ENCODE measurements at places on chromosomes 1 and 21. TPM values are rescaled to one million over a fixed set of nuclear protein-coding genes. Genes with fewer than 3 reads are reported as not detected.

The NBPF9 gene
- 52.5 TPM for total RNA-seq

The GNAT2 gene
- not detected for total RNA-seq

DNA sequence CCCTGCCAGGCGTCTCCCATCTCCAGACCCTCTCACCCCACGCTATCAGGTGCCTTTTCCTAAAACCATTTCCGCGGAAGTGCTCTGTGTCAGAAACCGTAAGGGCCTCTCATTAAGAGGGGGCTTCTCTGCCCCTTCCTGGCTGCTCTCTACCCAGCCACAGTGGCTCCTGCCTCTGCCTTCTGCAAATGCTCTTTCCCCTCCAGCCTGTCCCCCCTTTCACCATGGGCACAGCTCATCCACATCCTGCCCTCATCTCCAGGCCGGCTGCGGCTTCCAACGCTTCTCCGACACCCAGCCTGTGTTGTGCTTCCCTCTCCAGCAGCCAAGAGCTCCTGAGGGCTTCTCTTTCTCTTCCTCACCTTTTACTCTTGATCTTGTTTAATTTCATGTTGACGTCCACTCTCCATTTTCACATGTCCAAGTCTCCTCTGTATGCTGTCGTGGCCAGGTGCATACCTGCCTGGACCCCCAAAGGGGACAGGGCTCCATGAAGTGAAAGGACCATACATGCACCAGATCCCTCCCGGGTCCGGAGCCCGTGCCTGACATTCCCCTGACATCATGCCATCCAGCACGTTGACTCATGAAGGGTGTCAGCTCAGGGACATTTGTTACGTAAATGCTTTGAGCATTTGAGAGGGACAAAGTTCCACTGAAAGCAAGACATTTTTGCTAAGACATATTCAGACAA is 306.5 kb downstream of the AJAP1 start:
- H3K27me3 ChIP-seq = peaks cover 7% of the 10 kb centered on the region
- H3K4me3 ChIP-seq = no peak overlapping the region
- DNase-seq = no peak
- H3K36me3 ChIP-seq = no peaks in the 10 kb centered on the region

The MYOG gene
- not detected for total RNA-seq

The CRP gene
- not detected for total RNA-seq

DNA sequence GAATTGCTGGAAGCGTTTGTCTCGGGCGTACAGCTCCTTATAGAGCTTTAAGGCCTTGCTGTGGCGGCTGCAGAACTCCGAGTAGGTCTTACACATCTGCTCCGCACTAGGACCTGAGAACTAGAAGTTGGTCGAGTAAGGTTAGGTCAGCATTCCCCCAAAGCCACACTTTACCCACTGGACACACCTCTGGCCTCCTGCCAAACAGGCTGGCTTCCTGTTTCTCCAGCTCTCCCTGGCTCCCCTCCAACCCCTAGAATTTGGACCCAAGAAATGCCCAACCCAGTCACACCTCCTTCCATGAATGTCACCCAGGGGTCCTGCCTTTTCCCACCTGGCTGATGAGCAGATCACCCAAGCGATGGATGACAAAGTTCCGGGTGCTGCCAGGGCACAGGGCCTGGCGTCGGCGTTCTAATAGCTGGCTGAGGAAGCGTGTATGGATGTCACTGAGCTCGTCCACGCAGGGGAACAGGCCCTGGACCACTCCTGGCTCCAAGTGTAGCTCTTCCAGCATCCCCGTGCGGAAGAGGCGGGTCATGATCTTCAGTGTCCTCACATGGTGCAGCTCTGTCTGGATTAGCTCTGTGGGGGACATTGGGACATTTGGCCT is 15.6 kb downstream of the ARHGEF2 start:
- H3K4me1 ChIP-seq = peaks cover 21% of the 10 kb centered on the region
- peak; percentile 26 for DNase-seq
- no peaks in the 10 kb centered on the region for H3K27me3 ChIP-seq
- peaks cover 6% of the 10 kb centered on the region for H3K36me3 ChIP-seq

The DYRK3 gene
- 0.34 TPM for total RNA-seq

DNA sequence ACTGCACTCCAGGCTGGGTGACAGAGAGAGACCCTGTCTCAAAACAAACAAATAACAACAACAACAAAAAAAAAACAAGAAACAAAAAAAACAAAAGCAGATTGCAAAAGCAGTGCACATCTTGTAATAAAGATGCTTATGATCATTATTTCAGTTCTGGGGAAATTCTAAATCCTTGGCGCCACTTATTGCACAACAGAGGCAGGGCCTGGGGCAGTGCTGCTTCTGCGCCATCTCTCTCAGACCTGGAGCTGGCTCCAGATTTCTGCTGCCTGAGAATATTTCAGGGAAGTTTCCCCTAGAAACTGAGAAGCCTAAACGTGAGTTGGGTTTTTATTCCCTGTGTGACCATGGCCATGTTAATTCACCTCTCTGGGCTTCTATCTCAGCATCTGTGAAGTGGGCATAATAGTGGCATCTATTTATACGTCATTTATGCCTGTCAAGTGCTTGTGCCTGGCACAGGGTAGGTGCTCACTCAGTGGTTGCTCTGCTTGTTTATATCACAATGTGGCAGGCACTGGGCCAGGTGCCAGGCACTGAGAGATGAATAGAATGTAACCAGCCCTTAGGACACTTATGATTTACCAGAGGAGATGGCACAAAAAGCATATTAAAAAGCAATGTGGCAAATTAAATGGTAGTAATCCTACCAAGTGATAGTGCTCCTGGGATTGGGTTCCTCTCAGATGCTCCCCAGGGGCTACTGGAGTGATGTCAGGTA is 67.9 kb downstream of the MDM4 start:
- H3K36me3 ChIP-seq = peaks cover 14% of the 10 kb centered on the region
- H3K27me3 ChIP-seq = no peaks in the 10 kb centered on the region
- no peak for DNase-seq
- H3K27ac ChIP-seq = no peak overlapping the region

The PCP4 gene
- total RNA-seq = not detected

GRCh38 chr1:151976858-151977257 is 16.8 kb downstream of the S100A10 start:
- H3K4me1 ChIP-seq = peaks cover 9% of the 10 kb centered on the region
- no peak overlapping the region for H3K4me3 ChIP-seq
- H3K36me3 ChIP-seq = peaks cover 20% of the 10 kb centered on the region
- DNase-seq = no peak

DNA sequence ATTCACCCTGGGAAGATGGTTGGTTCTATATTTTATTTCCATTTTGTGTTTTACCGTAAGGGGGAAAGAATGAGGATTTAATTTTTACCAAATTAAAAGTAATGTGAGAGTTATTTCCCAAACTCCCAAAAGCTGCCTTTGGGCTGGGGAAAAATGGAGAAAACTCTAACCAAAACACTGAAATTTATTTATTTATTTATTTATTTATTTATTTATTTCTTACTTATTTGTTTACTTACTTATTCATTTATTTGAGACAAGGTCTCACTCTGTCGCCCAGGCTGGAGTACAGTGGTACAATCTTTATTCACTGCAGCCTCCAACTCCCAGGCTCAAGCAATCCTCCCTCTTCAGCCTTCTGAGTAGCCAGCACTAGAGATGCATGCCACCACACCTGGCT is 38.0 kb upstream of the ZBTB18 start:
- no peaks in the 10 kb centered on the region for H3K4me1 ChIP-seq
- no peaks in the 10 kb centered on the region for H3K27me3 ChIP-seq
- DNase-seq = no peak
- H3K36me3 ChIP-seq = no peaks in the 10 kb centered on the region
- H3K4me3 ChIP-seq = no peak overlapping the region

GRCh38 chr1:205456383-205456867 is 580 bp upstream of the BLACAT1 start:
- H3K4me1 ChIP-seq = peaks cover 23% of the 10 kb centered on the region
- H3K27me3 ChIP-seq = peaks cover 63% of the 10 kb centered on the region
- H3K36me3 ChIP-seq = peaks cover 3% of the 10 kb centered on the region
- peak overlapping the region; percentile 84 for H3K4me3 ChIP-seq
- H3K27ac ChIP-seq = no peak overlapping the region

DNA sequence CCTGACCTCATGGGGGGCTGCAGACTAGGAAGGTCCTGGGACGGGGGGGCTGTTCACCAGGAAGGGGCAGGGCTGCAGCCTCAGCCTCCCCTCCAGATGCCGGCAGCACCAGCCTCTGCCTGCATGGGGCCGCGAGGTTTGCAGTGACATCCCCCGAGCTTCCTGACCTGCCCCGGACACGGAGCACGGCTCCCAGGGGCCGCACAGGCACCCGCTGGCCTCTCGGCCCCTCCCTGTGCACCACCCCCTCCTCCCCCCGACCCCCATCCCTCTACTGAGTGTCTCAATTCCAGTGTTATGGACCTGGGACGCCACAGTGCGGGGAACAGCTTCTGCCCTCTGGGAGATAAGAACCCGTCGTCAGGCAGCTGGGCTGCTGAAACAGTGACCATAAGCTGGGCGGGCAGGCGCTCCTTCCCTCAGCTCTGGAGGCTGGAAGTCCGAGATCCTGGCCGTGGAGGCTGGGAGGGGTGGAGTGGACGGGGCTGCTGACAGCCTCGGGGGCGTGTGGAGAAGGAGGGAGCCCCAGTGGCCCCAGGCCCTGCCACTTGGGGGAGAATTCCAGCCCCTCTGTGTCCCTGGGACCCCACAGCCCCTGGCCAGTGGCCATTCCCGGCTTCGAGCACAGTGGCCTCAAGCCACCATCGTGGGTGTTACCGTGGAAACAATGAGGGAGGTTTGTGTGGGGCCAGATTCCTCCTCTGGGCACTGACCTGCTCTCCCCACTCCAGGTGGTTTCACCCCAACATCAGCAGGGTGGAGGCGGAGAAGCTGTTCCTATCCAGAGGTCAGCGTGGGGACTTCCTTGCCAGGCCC is 11.6 kb downstream of the RNF223 start:
- no peak for DNase-seq
- H3K27me3 ChIP-seq = no peaks in the 10 kb centered on the region
- H3K27ac ChIP-seq = peak overlapping the region; percentile 60
- H3K36me3 ChIP-seq = no peaks in the 10 kb centered on the region

The TMEM222 gene
- total RNA-seq = 42.5 TPM

DNA sequence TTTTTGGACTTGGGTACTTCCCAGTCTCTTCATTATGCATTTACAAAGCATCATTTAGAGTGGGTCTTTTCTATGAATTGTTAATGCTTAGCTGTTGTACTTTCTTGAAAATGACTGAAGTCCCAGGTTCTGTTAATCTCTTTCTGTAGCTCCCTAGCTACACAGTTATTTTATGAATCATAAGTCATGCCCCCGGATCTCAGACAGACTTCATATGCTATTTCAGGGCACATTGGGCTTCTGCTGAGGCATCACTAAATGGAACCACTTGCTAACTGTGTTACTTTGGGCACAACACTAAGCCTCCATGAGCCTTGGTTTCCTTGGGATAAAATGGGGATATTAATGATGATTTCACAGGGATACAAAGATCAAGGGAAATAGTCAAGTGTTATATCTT is 55.5 kb upstream of the RBM15 start:
- no peaks in the 10 kb centered on the region for H3K36me3 ChIP-seq
- H3K4me3 ChIP-seq = no peak overlapping the region
- no peak overlapping the region for H3K27ac ChIP-seq
- H3K27me3 ChIP-seq = no peaks in the 10 kb centered on the region
- H3K4me1 ChIP-seq = no peaks in the 10 kb centered on the region

The LCE2C gene
- not detected for total RNA-seq

DNA sequence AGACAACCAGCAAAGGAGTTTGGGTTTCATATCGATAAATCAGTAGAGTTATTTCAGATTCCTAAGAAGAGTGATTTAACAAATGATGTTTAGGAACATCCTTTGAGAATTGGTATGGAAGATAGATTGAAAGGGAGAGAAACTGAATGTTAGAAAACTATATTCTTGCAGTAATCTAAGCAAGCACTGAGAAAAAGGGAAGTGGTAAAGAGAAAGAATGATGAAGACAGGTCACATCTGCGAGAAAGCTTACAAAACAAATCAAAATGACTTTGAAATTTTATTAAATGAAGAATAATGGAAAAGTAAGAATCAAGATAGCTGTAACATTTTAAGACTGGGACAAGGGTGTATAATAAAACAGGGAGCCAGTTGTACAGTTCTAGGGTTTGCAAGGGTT is 177.0 kb downstream of the HS2ST1 start:
- no peak overlapping the region for H3K27ac ChIP-seq
- no peak overlapping the region for H3K4me3 ChIP-seq
- H3K4me1 ChIP-seq = no peaks in the 10 kb centered on the region
- H3K36me3 ChIP-seq = peaks cover 19% of the 10 kb centered on the region
- no peak for DNase-seq

The SEMA4A gene
- total RNA-seq = 1.2 TPM

The KRTAP11-1 gene
- not detected for total RNA-seq

DNA sequence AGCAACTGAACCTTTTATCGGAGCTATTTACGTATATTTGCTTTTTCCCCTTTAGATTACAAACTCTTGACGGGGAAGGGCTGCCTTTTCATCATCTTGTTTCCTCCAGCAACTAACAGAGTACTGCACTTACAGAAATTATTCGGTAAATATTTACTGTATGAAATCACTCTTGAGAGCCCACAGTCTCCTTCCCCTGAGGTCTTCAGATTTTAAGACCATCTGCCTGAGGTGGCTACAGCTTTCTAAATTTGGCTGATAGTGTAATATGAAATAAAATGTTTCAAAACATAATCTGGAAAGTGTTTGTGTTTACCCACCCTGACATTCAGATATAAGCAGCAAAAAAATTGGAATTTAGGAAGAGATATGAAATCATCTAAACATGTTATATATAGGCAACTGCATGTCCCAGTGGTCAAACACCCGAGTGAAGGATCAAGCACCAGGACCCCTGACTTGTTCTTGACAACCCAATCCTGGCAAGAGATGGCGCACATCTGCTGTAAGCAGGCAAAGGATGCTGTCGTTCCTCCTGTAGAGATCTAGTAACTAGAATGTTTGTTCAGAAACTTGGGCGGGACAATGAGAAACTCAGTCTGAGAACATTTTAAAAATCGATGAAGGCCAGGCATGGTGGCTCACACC is 60.9 kb downstream of the SIPA1L2 start:
- H3K4me3 ChIP-seq = no peak overlapping the region
- no peak overlapping the region for H3K27ac ChIP-seq
- no peak for DNase-seq
- H3K4me1 ChIP-seq = no peaks in the 10 kb centered on the region
- H3K27me3 ChIP-seq = peaks cover 2% of the 10 kb centered on the region
- no peaks in the 10 kb centered on the region for H3K36me3 ChIP-seq

The C2CD2 gene
- total RNA-seq = 14.6 TPM

- no peak for DNase-seq
- H3K27me3 ChIP-seq = no peaks in the 10 kb centered on the region
- H3K36me3 ChIP-seq = no peaks in the 10 kb centered on the region
- H3K4me1 ChIP-seq = no peaks in the 10 kb centered on the region
- H3K27ac ChIP-seq = no peak overlapping the region
Observed at GRCh38 chr1:3551290-3551678, 60.0 kb downstream of the MEGF6 start.

DNA sequence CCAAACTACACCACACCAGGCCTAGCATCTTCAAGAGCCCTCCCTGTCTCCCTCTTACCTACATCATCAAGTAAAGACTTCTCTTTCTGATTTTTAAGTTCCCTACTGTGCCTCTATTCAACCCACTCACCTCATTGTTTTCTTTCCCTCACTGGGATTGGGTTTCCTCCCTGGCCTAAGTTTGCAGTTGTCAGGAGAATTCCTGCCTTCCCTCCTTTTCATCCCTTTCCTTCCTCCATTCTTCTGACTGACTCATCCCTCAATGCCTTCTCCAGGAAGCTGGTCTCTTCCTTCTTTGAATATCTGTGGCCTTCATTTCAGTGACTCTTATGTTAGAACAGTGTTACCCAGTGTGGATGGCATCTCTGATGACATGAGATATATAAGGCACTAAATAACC is 139.9 kb upstream of the KIAA0040 start:
- H3K4me3 ChIP-seq = no peak overlapping the region
- no peak for DNase-seq
- no peaks in the 10 kb centered on the region for H3K4me1 ChIP-seq
- H3K27ac ChIP-seq = no peak overlapping the region
- H3K27me3 ChIP-seq = peaks cover 10% of the 10 kb centered on the region

- no peaks in the 10 kb centered on the region for H3K36me3 ChIP-seq
- H3K27me3 ChIP-seq = peaks cover 2% of the 10 kb centered on the region
- no peak overlapping the region for H3K4me3 ChIP-seq
- DNase-seq = no peak
Observed at GRCh38 chr1:31798433-31799195, 17.2 kb downstream of the SPOCD1 start.

The TRABD2B gene
- total RNA-seq = not detected

All from naive thymus-derived CD8-positive, alpha-beta T cell (primary cell).